Muscle of arm (tissue), 14 donors: ENCODE measurements at places on chromosomes 1 and 21.

DNA sequence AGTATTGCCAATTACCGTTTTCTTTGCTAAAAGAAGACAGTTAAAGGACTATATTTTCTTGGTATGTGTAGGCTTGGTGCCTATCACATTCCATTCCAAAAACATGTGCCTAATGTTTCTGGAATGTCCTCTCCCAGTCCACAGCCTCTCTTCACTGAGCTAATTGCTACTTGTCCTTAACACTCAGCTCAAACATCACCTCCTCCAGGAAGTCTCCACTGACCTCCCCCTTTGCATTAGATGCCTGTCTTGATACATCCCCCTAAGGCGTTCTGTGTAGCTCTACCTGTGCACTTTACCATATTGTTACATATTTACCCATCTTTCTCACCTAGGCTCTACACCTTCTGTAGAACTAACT lies 195.6 kb upstream of the CAMK1G start:
- no peak for DNase-seq

GRCh38 chr21:18129526-18129925 lies 115.1 kb upstream of the CHODL start:
- DNase-seq: peak; percentile 27

DNA sequence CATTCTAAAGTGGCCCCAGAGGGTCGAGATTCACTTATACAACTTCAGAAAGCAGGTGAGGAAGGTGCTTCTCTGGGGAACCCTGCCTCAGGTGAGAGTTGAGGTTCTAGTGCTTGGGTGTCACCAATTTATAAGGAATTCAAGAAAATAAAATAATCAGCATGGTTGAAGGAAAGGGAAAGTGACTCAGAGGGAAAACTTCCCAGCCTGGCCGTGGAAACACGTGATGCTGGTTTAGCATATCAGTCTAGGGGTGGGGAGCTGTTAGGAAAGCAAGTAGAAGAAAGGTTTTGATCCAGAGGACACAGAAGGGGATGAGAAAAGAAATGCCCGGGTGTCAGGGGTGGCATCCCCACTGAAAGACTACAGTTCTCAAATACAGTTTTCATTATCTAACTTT lies 37.7 kb upstream of the TMEM125 start:
- DNase-seq: no peak

DNA sequence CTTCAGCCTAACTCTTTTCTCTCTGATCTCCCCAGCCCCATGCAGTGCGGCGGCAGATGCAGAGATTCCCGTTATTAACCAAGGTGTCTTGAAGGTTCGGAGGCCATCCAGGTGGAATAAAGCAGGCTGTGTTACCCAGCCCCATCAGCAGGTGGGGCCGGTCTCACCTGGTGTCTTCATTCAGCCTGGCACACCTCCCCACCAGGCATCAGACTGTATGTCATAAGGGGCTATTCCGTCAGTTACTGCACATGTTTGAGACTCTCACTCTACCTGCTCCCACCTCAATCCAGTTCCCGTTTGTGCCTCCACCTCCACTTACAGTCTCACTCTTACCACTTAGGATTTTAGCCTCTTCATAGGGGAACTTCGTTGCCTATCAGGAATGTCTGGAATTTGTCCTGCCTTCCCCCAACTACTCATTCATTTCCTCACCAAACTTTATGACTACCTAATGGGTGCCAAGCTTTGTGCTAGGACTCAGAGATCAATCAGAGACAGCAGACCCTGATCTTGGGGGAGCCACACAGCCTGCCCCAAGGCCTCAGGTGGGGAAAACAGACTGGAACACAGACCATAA lies 170.2 kb downstream of the PLPP3 start:
- DNase-seq: no peak

GRCh38 chr21:27647921-27648320 lies 681.0 kb upstream of the ADAMTS5 start:
- no peak for DNase-seq

- DNase-seq: no peak
These were observed 97.4 kb upstream of the SGIP1 start for GRCh38 chr1:66436378-66437135.

- DNase-seq: no peak
These were observed 197.7 kb upstream of the EDN2 start for GRCh38 chr1:41682149-41682548.

DNA sequence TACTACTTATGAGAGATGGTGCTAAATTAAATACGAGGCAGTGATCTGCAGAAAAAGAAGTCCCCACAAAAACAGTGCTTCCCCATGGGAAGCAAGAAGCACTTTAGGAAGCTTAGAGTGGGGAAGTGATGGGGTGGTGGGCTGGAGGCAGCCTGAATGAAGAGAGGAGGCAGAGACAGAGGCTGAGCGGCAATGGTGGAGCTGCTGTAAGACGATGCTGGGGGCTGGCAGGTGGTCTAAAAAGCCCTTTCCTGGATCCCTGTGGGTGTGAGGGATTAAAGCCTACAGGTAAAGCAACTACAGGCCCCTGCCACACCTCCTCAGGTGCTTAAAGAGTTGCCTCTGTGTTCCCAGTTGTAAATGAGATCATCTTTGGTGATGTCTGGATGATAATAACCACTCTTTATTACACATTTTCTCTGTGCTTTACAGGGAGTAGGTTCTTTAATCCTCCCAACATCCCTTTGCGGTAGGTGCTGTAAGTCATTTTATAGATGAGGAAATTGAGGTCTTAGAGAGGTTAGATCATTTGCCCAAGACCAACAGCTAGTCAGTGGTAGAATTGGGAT lies 39.2 kb downstream of the CNN3 start:
- no peak for DNase-seq

DNA sequence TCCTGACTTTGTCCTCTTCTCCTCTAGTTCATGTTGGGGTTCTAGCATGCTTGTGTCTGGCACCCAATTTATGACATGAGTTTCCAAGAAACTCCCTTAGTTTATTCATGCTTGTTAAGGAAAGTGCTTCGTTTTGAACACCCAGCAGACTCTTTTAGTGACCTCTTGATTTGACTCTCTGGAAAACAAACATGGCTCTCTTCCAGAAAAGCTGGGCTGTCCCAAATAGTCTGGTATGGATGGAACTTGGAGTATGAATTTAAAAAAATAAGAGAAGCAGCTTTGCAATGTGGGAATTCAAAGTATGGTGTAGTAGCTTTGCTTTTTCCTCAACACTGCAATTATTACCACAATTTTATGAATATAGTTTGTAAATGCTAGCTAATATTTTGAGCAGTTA lies 143.4 kb upstream of the C8B start:
- no peak for DNase-seq

GRCh38 chr1:234583755-234584419 lies 26.1 kb downstream of the IRF2BP2 start:
- DNase-seq: no peak

DNA sequence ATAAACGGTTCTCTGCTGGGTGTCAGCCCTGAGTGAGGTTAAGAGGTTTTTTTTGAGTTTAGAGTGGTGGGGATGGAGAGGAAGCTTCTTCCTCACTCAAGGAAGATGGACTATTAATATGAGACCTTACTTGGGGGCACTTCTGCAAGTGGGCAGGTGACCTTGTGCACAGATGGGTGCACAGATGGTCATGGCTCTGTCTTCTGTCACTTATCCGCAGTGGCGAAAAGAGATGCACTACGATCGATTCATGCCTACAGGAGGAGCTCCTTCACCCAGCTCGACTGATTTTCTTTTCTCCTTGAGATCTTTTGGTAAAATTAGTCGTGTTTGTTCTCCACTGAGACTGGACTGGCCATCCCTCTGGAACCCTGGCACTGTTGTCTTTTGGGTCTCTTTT lies 22.9 kb upstream of the CYYR1 start:
- DNase-seq: no peak

DNA sequence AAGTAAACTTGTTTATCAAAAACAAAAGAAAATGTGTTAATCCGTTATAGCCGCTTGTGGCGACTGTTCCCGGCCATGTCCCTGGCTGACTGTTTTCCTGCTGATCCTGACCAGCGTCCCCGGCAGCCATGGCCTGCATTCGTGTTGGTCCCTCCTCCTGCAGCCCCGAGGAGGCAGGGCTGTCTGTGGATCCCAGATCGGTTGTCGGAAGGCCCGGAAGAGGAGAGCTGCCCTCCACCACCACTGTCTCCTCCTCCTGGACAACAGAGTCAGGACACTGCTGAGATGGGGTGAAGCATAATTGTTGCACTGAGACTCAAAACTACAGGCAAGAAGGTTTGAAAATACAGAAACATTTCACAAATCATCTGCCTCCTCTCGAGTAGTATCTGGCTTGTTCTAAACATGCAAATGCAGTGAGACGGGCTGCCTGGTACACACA lies 3.6 kb upstream of the MXRA8 start:
- peak; percentile 74 for DNase-seq

DNA sequence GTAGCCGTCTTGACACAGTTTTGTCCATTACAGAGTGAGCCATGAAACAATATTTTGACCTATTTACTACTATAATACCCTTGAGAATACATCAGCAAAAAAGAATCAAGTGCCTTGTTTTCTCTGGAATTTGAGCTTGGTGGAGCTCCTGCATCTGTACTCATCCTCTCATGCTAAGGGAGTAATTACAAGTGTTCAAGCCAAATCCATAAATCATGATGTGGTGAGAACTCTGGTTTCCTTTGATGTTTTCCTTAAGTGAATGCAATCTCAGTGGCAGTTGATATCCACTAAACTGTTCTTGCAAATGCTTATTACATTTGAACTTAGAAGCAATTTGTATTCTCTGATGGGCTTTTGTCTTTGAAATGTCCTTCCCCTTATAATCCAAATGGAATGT lies 824.6 kb upstream of the TMPRSS15 start:
- peak; percentile 16 for DNase-seq

- no peak for DNase-seq
These were observed 10.3 kb downstream of the PARS2 start for GRCh38 chr1:54754045-54754444.

GRCh38 chr1:111559736-111560279 lies 56.4 kb upstream of the ADORA3 start:
- no peak for DNase-seq

DNA sequence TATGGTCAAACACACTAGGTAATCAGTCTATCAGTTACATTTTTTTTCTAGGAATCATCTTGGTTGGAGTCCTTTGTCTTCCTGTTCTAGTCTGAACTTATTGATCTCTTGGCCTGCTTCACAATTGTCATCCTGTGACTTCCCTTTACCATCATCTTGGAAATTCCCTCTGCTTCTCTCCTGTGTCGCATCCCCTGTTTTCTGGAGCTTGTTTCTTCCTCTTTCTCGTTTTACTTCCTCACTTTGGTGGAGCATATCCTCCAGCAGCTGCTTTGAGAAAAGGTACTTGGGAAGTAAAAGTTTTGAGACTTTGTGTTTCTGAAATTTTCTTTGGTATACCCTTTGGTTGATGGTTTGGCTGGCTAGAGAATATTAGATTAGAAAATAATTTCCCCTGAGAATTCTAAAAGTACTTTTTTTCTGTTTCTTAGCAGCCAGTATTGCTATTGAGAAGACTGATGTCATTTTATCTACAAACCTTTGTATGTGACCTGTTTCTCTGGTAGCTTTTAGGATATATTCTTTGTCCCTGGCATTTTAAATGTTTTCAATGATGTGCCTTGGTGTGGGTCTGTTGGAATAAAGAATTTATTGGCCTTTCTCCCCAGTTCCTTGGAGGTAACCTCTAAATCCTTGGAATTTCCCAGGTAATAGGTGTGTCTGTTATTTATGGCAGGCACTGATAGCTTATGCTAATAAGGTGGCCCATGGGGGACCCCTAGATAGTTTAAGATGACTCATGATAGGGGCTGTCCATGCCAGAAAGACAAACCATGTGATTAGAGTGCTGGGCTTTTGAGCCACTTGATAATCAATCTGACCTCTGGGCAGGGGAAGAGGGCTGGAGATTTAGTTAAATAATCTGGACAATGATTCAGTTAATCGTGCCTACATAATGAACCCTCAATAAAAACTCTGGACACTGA lies 6.1 kb upstream of the MYCL start:
- DNase-seq: no peak

DNA sequence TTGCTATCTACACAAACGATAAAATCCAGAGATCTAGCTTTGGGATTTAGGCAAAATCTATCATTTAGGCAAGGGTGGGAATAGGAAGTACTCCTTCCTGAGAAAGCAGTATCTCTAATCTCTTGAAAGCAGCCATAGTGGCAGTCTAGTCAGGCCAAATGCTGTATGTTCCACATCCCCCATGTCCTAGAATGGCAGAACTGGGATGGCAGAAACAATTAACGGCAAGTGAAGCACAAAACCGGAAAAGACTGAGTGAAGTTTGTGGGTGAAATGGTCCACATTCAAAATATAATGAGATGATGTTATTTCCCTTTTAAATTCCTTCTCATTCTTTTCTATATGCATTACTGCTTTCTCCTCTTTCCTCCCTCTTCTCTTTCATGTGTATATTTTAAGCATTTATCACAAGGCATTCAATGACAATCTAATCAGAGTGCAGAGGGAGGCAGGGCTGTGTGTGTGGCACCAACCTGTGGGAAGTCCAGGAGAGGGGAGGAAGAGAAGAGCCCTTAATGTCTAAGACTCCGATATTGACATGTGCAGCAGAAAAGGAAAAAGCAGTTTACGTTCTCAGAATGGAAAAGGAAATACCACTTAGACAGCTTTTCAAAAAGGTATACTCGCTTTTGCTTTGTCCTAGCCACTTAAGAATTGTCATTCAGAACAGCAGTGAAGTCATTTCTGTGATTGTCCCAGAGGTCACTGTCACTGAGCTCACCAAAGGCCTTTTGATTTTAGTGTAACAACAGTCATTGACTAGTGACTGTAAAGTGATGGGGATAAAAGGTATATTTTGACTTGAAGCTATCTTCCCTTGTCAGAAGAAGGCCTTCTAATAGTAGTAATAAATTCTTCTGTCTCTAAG lies 42.3 kb upstream of the TADA1 start:
- no peak for DNase-seq

- DNase-seq: no peak
These were observed 91.6 kb downstream of the DDAH1 start for GRCh38 chr1:85373378-85373708.

DNA sequence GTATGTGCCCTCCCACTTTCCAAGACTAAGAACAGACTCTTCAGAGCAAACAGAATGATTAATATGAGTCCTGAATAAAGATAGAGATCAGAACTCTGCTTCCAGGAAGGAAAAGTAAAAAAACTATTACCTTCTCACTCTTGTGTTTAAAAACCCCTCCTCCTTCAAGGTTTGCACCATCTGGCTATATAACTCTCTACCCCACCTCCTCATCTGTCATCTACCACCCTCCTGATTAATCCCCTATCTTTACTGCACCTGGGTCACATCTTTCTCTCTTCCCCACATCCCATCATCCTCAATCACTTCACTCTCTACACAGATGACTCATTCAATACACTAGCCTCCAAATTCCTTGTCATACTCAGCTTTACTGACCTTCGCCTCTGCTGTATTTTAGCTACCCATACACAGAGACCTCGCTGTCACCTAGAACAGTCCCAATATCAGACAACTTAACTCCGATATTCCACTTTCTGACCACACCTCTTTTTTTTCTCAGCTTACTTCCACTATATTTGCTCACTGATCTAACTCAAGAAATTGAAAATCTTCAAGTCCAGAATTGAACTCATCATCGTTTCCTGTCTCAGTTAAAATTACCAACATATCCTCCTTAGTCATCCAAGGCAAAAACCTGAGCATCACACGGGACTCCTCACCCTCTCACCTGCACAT lies 3.7 kb downstream of the SCMH1 start:
- no peak for DNase-seq

GRCh38 chr1:209435654-209436566 lies 147.6 kb upstream of the CAMK1G start:
- DNase-seq: peak; percentile 63
